ENCODE measurements at places on chromosomes 5 and 9.

DNA sequence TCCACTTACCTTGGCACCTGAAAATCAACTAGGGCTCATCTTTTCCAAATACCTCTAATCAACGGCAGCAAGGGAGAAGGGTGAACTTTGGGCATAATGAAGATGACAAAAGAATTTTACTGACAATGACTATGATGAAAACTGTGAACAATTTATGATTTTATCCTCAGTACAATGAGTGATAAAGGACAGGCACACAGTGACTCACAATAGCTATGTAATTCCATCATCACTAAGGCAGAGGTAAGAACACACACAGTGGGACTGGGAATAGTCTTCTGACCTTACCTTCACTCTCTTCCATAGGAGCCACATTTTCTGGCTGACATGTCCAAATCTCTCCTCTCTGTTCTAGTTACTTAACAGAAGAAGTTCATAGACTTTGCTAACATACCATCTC lies 26.1 kb upstream of the KCNV2 start:
- no peak for DNase-seq

- no peak for DNase-seq
Measured at GRCh38 chr5:31984691-31985090, 189.4 kb downstream of the GOLPH3 start.

GRCh38 chr5:109102096-109102690 lies 307.6 kb downstream of the PJA2 start:
- no peak for DNase-seq

- DNase-seq = no peak
Measured at GRCh38 chr9:7799944-7800285, 337 bp upstream of the DMAC1 start.

GRCh38 chr5:150137997-150138396 lies 17.6 kb downstream of the PDGFRB start:
- DNase-seq = no peak
